Motor neuron (in vitro differentiated cells): ENCODE measurements at places on chromosomes 7 and 10.

DNA sequence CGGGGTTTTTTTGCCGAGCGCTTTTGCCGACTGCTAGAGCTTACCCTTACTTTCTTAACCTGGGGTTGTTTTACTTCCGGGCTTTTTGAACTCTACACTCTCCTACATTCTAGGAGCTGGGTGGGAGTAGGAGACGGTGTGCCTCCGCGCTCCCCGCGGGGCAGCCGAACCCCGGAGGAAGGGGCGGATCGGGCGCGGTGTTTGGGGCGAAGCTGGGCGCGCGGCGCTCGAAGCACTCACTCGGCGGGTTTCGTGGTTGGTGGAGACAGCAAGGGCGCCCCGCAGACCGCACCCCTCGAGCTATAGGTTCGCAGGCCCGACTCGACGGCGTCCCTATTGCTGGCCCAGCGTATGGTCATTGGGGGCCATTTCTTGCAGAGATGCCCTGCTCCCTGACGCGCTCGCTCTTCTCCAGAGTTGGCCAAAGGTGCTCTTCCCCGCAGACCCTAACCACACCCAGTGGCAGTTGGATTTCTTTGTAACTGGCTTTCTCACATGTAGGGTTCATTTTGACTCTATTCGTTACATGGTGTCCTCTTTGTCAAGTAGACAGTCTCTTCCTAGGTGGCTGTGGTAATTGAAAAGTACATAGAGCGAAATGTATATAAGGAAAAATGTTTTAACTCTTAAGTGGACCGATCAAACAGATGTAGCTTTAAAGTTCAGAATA, 364 bp downstream of the ZNF518A start:
- ATAC-seq: peak; percentile 88

DNA sequence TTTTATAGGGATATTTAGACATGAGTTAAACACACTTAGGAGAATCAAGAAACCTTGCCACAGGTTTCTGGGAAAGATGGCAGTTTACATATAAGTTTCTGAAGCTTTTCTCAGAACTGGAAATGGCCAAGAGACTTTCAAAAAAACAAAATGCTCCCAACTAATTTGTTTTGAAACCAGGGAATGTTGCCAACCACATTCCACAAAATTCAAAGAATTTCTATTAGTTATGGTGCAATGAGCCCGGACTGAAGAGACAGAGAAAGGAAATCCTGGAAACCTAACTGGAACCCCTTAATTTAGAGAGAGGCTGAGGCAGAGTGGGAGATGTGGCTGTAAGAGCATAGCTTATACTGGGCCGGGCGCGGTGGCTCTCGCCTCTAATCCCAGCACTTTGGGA, 128.5 kb downstream of the PTEN start:
- no peak for ATAC-seq

DNA sequence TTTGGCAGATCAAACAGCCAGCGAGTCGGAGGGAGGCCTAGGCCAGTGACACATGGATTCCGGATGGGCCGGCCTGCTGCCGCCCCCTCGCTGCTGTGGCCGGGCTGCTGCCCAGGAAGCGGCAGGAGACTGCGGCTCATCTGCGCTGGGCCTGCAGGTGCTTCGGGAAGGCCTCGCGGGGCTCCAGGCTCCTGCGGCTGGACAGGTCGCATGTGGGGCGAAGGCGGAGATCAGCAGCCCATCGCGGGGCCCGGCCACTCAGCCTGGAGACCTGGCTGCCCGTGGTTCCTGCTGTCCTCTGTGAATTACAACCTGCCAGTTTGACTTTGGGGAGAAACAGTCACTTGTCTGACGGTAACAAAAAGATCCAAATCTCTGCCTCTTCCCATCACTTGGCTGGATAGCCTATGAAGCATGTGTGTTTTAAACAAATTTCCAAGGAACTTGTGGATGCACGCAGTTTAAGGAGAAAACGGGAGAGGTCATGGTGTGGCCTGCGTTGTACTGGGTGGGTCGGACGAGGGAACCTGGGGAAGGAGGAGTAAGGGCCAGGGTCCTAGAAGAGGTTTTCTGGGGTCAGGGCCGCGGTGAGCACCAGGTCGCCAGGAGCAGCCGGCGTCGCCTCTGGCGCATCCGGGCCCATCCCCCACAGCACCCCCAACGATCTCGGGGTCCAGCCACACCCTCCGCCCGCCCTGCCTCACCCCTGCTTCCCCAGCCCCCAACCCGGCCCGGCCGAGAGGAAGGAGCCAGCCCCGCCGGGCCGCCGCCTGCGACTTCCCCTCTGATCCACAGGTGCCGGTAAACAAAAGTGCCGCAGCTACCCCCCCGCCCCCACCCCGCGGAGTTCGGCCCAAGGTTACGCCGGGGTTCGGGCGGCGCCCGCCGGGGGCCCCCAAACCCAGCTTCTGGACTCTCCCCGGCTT, 1.6 kb downstream of the SPOCK2 start:
- ATAC-seq: peak; percentile 34

GRCh38 chr10:1549591-1550290, 187.6 kb downstream of the ADARB2 start:
- ATAC-seq: no peak

GRCh38 chr10:28367929-28368484, 65.1 kb upstream of the MPP7 start:
- no peak for ATAC-seq
